IPS-NIHi11 (cell line): ENCODE measurements at places on chromosomes 3 and 15.

GRCh38 chr3:114179575-114179974 is 723 bp upstream of the DRD3 start:
- DNase-seq: peak; percentile 28

DNA sequence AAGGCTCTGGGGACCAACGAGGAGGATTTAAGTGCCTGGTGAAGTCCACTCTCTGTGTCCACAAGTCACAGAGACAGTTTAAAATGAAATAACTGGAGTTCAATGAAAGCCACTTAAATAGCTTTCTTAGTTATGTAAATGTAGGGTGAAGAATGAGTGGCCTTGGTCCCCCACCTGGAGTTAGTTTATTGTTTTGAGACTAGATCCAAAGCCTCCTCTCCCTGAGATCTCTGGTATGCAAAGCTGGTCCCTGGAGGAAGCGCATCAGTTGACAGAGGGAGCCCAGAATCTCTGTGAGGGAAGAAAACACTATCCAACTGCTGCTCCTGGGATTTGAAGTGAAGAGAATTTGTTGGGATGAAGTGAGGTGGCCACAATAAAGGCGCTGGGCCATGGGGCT is 40.5 kb downstream of the EXOG start:
- DNase-seq: peak; percentile 45

GRCh38 chr15:82647835-82648256 is 683 bp upstream of the CPEB1 start:
- peak; percentile 80 for DNase-seq

DNA sequence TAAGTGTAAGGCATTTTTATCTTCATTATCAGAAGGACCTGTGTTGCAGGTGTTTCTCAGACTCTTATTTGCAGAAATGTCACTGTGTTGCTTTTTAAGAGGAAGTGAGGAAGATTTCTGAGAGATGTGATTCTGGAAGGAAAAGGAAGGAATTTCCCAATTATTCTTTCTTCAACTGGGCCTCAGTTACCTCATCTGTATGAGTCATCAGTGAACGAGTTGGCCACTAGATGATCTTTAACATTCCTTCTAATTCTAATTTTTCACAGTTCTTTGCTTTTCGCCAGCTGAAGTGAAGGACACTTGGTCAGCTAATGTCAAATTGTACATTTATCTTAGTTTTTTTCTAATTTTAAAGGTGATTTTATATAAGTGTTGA is 28.9 kb downstream of the CLEC3B start:
- DNase-seq: no peak

DNA sequence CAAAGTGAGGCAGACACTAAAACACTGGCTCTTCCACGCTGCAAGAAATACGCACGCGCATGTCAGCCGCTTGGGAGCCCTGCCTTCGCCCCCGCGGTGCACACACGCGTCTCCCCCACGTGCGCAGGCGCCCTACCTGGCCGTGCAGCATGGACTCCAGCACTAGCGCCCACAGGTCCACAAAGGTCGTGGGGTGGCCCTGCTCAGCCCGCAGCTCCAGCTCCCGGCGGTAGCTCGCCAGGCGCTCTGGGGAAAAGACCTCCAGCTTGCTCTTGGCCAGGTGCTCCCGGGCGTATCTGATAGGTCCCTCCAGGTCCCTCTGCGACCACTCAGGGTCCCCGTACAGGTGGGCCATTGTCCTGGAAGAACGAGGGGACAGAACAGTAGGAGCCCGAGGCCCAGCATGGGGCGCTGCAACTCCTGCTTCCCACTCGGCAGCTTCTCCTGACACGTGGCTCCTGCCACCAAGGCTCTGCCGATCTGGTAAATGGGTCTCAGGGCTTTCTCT is 14.9 kb downstream of the PLA2G4D start:
- no peak for DNase-seq

GRCh38 chr3:171658841-171659240 is 151.4 kb downstream of the PLD1 start:
- no peak for DNase-seq

- DNase-seq: no peak
Observed at GRCh38 chr15:78390826-78391225, 47.2 kb upstream of the IREB2 start.

GRCh38 chr15:80710635-80711554 is 15.8 kb downstream of the ABHD17C start:
- DNase-seq: no peak

DNA sequence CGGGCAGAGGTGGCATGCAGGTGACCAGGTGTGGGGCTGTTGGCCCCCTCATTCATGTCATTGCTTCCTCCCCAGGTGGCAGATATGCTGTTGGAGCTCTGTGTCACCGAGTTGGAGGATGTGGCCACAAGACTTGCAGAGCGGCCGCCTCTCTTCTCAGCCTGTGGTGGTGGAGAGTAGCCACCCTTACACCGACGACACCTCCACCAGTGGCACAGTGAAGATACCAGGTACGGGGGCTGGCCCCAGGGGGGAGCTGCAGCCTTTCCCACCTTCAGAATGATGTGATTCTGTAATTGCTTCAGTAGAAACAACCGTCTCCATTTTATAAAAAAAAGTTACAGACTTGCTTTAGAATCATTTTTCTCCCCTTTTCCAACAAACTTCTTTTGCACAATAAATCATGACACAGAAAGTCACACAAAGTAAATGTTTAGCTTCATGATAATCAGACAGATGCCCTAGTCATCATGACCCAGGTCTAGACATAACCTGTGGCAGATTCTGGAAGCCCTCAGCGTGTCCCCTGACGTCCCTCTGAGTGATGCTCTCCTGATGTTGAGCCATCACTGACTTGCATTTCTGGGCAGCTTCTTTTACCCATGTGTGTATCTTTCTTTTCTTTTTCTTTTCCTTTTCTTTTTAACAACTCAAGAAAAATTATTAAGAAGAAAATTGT is 76.0 kb upstream of the FAN1 start:
- DNase-seq: no peak

- DNase-seq: no peak
Observed at GRCh38 chr3:17023006-17023664, 138.4 kb downstream of the PLCL2 start.

DNA sequence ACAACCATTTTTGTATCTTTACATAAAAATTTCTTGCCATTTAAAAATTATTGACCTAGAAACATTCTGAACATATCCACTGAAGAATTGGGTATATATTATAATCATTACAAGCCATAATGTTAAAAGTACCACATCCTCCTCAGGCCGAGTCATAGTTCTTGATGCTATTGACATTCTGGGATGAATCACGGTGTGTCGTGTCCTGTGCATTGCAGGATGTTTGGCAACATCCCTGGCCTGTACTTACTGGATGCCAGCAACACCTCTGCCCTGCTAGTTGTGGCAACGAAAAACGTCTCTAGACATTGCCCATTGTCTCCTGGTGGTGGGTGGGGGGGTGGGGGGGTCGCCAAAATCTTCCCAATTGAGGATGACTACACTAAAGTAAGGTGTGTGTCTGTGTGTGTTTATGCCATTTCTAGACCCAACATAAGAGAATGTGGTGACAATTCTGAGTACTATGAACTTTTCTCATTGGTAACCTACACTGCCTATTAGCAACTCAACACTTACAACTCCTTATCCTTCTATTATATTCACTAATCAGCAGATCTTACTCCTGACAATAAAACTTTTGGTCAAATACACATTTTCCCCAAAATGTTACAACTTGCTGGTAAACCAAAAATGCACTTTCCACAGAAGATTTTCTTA is 471.6 kb downstream of the FOXP1 start:
- DNase-seq: no peak

DNA sequence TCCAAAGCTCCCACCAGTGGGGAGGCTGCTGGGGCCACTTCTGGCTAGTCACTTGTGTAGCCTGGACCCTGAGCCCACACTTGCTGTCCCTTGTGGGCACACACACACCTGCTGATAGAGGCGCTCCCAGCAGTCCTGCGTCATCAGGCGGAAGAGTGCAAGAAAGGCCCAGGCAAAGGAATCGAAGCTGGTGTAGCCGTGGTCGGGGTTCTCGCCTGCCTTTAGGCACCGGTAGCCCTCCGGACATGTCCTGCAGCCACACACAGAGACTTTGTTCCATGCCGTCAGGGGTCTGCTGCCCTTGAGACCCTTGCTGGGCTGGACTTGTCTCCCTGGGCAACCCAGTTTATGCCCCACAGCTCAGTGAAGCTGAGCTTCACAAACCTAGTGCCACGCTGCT is 42.9 kb downstream of the SCN5A start:
- DNase-seq: no peak

GRCh38 chr3:54134155-54134554 is 11.8 kb downstream of the CACNA2D3 start:
- DNase-seq: no peak

DNA sequence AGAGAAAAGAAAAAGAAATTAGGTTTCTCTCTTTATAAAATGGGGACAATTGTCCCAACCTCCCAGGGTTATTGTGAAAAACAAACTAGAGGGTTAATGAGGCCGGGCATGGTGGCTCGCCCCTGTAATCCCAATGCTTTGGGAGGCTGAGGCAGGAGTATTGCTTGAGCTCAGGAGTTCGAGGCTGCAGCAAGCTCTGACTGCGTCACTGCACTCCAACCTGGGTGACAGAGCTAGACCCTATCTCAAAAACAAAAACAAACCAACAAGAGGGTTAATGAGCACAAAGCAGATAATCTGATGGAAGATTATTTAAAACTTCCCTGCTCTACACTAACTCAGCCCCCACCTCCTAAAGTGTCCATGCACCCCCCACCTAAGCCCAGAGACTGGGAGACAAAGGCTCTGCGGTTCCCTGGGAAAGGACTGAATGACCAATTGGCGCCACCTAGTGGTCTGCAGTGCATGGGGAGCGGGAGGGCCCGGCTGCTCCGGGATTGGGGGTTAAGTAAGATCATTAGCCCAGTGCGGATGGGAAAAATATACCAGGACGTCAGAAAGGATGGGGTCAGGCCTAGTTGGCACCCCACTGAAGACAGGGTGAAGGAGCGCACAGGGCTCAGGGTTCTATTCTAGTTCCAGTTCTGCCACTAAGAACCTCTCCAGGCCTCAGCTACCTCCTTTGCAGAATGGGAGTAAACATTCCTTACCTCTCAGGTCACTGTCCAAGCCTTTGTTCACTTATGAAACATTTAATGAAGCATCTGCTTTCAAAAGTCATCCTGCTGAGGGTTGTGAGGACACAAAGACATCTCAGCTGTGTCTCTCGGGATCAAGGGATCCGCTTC is 15.6 kb downstream of the PIF1 start:
- DNase-seq: peak; percentile 82

DNA sequence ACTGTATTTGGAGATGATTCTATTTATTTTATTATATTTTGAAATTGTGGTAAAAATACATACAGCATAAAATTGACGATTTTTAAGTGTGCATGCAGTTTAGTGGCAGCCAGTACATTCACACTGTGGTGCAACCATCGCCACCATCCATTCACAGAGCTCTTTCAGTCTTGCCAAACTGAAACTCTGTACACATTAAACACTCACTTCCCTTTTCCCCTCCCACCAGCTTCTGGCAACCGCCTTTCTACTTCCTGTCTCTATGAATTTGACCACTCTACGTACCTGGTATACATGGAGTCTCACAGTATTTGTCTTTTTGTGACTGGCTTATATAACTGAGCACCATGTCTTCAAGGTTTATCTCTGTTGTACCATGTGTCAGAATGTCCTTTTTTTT is 303.3 kb upstream of the ATP10A start:
- no peak for DNase-seq

DNA sequence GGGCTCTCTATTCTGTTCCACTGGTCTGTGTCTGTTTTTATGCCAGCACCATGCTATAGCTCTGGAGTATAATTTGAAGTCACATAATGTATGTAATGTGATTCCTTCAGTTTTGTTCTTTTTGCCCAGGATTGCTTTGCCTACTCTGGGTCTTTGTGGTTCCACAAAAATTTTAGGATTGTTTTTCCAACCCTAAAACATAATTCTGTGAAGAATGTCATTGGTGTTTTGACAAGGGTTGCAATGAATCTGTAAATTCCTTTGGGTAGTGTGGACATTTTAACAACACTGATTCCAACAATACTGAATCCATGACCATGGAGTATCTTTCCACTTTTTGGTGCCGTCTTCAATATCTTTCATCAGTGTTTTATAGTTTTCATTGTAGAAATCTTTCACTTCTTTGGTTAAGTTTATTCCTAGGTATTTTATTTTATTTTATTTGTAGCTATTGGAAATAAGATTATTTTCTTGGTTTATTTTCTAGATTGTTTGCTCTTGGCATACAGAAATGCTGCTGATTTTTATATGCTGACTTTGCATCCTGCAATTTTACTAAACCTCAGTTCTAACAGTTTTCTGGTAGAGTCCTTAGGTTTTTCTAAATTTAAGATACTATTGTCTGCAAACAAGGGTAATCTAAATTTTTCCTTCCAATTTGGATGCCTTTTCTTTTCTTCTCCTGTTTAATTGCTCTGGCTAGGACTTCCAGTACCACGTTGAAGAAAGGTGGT is 29.7 kb downstream of the TJP1 start:
- no peak for DNase-seq

DNA sequence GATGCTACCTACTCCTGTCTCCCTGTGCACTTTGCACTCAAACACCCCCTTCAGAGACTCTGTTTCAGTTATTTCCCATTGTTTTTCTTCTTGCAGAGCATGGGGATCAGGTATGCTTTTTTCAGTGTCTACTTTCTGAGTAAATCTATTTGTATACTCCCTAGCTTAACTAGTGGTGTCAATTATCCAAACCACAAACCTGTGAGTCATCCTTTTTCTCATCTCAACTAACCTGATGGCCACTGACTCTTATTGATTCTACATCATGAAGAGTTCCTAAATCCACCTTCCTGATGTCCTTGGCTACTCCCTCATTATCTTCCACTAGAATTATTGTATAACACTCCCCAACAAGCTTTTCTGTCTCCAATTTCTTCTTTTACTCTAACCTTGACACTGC is 68.0 kb downstream of the DIPK2A start:
- DNase-seq: no peak

- no peak for DNase-seq
Observed at GRCh38 chr3:39267631-39268548, 11.9 kb downstream of the CX3CR1 start.

DNA sequence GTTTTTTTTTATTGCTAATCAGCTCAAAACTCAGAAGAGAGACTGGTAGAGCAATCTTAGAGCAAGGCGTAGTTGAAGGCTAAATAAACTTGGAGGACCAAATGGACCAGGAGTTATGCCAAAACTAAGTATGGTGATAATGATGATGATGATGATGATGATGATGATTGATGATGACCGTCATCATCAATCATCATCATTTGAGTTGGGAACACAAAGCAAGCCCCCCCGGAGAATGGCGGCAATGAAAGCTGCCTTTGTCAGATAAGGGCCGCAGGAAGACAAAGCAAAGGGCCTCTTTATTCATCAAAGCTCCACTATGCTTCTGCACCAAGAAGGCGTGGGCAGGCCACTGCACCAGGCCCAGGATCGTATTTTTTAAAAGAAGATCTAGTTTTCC is 82.1 kb upstream of the RAD18 start:
- DNase-seq: no peak

DNA sequence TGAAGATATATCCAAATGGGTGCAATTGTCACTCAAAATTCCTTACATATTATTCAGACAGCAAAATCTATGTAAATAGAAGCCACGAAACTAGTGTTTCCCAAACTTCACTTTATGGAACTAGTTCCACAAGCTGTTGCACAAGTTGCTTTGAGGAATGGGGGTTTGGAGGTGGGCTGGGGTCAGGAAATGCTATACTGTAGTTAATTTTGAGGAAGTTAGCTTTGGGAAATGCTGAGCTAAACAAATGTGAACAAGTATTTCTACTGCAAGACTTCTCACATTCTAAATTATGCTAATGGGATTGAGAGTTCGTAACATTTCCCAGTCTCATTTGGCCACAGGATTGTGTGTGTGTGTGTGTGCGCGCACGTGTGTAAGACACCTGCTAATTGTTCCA is 28.7 kb upstream of the SAMMSON start:
- no peak for DNase-seq
